ENCODE measurements at places on chromosomes 11 and 22.

DNA sequence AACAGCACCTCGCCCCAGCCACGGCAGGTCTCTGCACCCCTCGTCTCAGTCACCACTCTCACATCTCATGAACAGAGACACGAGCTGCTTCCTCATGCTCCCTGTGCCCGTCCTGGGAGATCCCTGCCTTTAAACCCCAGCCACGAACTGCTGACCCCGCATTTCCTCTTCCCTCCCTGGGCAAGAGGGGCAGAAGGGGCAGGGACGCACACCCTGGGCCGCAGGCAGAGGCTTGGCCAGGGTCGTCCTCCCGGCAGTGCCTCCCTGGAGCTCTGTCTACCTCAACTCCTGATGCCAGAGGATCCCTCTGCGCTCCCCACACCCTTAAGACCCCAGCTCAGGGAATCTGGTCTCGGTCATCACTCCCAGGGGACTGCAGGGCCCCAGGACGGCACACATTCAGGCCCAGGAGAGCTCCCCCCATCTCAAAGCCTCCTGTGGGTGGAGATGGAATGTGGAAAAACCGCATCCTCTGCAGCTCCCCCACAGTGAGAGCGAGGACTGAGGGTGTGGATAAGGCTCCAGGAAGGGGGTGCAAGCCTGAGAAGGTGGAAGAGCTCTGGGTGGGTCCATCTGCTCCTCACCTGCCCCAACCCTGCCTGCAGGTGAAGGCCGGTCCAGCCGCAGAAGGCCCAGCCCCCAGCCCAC lies 1.2 kb downstream of the BID start:
- DNase-seq, result no peak

GRCh38 chr11:121589946-121590537 lies 137.3 kb upstream of the SORL1-AS1 start:
- no peak for DNase-seq

DNA sequence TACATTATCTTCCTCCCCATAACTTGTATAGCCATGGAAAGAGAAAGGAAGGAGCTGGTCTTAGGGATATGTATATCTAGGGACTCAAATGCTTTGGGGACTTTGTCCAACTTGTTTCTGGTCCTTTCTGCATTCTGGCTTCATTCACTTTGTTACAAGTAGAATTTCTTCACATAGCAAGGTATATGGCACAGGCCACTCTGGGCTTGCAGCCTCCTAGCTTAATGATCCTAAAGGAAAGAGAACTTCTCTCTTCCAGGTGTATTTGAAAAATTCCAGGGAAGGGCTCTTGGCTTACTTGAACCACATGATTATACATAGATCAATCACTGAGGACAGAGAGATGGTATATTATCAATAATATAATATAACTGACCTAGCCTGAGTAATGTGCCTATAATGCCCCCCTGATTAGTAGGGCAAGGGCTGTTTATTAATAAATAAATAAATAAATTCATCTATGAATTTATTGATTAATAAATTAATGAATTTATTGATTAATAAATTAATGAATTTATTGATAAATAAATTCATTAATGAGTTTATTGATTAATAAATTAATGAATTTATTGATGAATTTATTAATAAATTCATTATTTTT lies 48.2 kb upstream of the CEP295 start:
- DNase-seq, result no peak

GRCh38 chr11:112042161-112042960 lies 17.2 kb downstream of the DLAT start:
- no peak for DNase-seq

- DNase-seq, result no peak
These were observed 27.0 kb downstream of the CSTF3 start for GRCh38 chr11:33134276-33134675.

All from naive thymus-derived CD8-positive, alpha-beta T cell (primary cell).